Posterior vena cava (tissue), 2 donors: ENCODE measurements at places on chromosomes 5 and 9. TPM values are rescaled to one million over a fixed set of nuclear protein-coding genes. Genes with fewer than 3 reads are reported as not detected.
A peak's percentile ranks its signal among the peaks of the same experiment; 100 is the strongest.

Gene SPINK4
- total RNA-seq: not detected

Gene MYO10
- 11.2 TPM for total RNA-seq

Gene IFNK
- not detected for total RNA-seq

- no peak for DNase-seq
These were observed 5.3 kb upstream of the MSX2 start for GRCh38 chr5:174718880-174719610.

DNA sequence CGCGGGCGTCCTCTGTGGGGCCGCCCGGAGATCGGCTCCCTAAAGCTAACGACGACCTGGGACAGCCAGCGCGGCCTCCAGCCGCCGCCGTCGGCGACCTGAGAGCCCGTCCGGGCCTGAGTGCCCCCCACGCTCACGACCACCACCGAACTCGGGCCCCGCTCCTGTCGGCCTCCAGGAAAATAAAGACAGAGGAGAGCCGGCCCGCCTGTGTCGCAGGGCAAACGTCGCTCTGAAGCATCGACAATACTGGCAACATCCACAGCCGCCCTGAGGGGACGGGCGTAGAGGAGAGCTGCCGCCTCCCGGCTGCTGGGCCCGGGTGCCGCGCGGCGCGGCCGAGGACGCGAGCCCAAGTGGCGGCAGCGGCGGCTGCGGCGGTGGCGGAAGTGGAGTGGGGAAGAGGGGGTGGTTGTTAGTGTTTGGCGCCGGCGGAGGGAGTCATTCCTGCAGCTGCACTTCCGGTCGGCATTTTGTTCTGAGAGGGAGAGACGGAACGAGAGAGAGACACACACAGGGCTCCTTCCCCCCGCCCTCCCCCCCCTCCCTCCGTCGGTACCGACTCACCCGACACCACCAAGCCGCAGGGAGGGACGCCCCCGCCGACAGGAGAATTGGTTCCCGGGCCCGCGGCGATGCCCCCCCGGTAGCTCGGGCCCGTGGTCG, at the start of gene NIPBL:
NIPBL (plus strand) TSS at position 471 of the 666 bp plus-strand sequence. CDS start 76,928 bp downstream, outside the sequence.
- DNase-seq: peak; percentile 97

GRCh38 chr9:33506626-33507370, 17.3 kb upstream of the ANKRD18B start:
- DNase-seq: no peak

GRCh38 chr5:143212261-143212660, 191.2 kb downstream of the NR3C1 start:
- no peak for DNase-seq
